WTC11 (cell line): ENCODE measurements at places on chromosomes 6 and 20. TPM values are rescaled to one million over a fixed set of nuclear protein-coding genes. Genes with fewer than 3 reads are reported as not detected.

MEI4 gene
- 0.18 to 0.21 TPM (median 0.20 TPM) in 3 replicates for total RNA-seq

PCK1 gene
- 0.17 to 0.30 TPM (median 0.21 TPM) in 3 replicates for total RNA-seq

MCCD1 gene
- not detected in 3 replicates for total RNA-seq

TREML1 gene
- 0.27 TPM in 1 of 3 replicates, not detected in the others for total RNA-seq

RIPPLY2 gene
- total RNA-seq, result 0.66 to 2.2 TPM (median 2.1 TPM) in 3 replicates

SLC52A3 gene
- total RNA-seq, result 6.9 to 7.7 TPM (median 7.3 TPM) in 3 replicates

TBP gene
- total RNA-seq, result 20.2 to 20.9 TPM (median 20.6 TPM) in 3 replicates
